ENCODE measurements at places on chromosomes 11 and 22.

- no peak for DNase-seq
These were observed 7.8 kb downstream of the AMPD3 start for GRCh38 chr11:10462746-10463300.

- no peak for DNase-seq
These were observed 570.3 kb downstream of the OPCML start for GRCh38 chr11:132962041-132962440.

DNA sequence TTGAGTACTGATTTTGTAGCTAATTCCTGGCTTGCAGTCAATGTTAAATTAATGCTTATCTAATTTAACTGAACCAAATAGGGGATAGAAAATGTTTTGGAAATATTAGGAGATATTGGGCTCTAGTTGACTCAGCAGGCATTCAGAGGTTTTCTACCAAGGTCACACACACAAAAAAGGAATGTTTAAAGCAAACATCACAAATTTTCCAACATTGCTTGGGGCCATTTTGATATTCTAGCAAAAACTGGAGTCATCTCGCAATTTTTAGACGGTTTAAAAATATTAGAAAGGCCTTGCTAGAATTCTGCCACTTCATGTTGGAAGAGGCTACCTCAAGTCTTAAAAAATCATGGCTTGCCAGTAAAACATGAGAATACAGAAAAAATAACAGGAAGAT lies 2082.1 kb upstream of the RAG2 start:
- DNase-seq = no peak

DNA sequence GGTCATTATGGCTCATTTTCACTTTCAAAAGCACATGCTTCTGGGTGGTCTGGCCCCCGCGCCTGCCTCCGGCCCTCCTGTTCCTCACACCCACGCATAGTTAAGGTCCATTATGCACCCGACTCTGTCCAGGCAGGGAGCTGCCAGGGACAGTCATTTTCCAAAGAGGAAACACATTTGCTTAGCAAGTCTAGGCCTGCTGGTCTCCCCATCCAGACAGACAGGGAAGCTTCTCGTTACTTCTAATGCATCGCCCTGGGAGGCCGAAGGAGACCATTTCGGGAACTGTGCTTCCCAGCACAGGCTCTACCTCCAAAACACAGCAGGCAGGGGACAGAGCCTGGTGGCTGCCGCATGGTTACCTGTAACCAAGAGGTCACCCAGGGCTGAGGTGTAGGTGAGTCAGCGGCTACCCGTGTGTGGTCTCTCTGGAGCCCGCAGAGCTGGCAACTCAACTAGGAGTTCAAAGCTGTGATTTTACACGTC lies 87.1 kb upstream of the SHANK2 start:
- DNase-seq = no peak

GRCh38 chr22:22161924-22162851 lies 82.4 kb upstream of the VPREB1 start:
- DNase-seq = no peak

GRCh38 chr22:37855462-37855861 lies 6.2 kb downstream of the EIF3L start:
- DNase-seq = no peak

DNA sequence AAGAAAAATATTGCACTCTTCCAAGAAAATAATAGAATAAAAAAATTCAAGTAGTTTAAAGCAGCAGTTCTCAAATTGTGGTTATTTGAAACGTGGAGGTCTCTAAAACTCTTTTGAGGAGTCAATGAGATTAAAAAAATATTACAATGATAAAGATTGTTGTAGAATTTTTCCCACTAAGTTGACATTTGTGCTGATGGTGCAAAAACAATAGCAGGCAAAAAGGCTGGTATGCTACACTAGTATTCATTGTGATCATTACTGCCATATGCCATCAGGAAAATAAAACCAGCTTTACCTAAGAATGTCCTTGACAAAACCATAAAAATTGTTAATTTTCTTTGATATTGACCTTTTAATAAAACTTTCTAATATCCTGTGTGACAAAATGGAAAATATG lies 505.2 kb upstream of the ANO5 start:
- no peak for DNase-seq

DNA sequence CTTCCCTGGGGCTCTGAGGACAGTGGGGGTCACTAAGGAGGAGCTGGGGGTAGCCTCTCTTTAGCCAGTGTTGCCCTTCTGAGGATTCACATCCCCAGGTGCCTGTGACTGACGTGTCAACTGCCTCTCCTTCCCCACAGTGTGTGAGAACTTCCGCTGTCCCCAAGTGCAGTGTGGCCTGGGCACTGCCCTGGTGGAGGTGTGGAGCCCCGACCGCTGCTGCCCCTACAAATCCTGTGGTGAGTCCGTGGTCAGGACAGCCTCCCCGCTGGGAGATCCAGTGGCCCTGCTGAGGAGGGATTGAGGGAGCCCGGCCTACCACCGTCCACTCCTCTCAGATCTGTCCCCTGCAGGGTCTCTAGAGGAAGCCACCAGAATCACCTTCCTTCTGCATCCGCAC lies 81.1 kb upstream of the MYOD1 start:
- no peak for DNase-seq

GRCh38 chr11:6320411-6321155 lies at the start of gene CAVIN3:
CAVIN3 (minus strand) TSS chr11:6320501; CDS start chr11:6320476, 25 bp downstream.
- DNase-seq = peak; percentile 65

DNA sequence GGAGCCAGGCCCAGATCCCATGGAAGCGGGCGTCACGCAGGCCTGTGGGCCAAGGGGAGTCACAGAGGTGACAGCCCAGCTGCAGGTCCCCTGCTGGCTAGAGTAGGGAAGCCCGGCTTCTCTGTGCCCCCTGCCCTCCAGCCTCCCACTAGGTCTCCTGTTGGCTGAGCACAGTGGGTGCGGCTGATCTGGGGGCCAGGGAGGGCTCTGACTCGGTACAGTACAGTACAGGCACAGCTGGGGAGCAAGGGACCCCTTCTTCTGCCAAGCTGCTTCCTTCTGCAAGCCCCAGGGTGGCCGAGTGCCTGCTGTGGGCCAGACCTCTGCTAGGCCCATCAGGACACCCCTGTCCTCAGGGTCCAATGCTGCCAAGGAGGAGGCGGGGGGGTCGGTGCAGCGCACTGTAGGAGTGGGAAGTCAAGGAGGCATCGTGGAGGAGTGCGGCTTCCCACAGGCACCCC lies 10.1 kb downstream of the SUSD2 start:
- no peak for DNase-seq

GRCh38 chr11:46686886-46687795 lies 13.3 kb downstream of the ARHGAP1 start:
- no peak for DNase-seq

GRCh38 chr11:92830377-92831155 lies 138.9 kb upstream of the MTNR1B start:
- DNase-seq = no peak

Data from activated CD4-positive, alpha-beta T cell treated with anti-CD3 and anti-CD28 coated beads, Interleukin-2, amount 10 ng/mL, durations not matched to agents 7 days and 5 days (primary cell).